ENCODE measurements at places on chromosomes 4 and X.

- no peak for DNase-seq
- no peaks in the 10 kb centered on the region for H3K27me3 ChIP-seq
- H3K4me3 ChIP-seq, result no peak overlapping the region
Observed at GRCh38 chr4:166274136-166274761, 401.2 kb downstream of the TLL1 start.

- no peaks in the 10 kb centered on the region for H3K36me3 ChIP-seq
- no peak overlapping the region for H3K27ac ChIP-seq
- no peaks in the 10 kb centered on the region for H3K27me3 ChIP-seq
- H3K4me1 ChIP-seq, result no peaks in the 10 kb centered on the region
- DNase-seq, result no peak
Observed at GRCh38 chrX:6377103-6377764, 148.6 kb upstream of the NLGN4X start.

GRCh38 chrX:110182362-110182761 is 135.5 kb downstream of the AMMECR1 start:
- H3K27me3 ChIP-seq, result peaks cover 6% of the 10 kb centered on the region
- no peaks in the 10 kb centered on the region for H3K36me3 ChIP-seq
- no peak for DNase-seq
- no peaks in the 10 kb centered on the region for H3K4me1 ChIP-seq
- H3K4me3 ChIP-seq, result no peak overlapping the region
- no peak overlapping the region for H3K27ac ChIP-seq

DNA sequence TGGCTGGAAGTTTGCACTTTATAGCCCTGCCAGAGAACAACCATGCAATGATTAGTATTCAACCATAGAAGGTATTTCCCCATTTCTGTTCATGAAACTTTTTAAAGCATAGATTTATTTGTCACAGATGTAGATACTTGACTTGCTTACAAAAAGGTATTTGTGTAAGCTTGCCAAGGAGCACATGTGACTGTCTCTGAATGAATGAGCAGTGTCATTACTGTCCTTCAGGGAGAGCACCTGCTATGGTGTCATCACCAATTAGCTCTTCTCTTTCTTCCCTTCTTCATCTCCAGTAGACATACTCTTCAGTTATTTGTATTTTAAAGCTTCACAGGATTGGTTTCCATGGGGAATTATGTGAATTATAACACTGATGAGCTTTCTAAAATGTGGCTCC is 1064.7 kb upstream of the GRIA3 start:
- DNase-seq, result no peak
- H3K27ac ChIP-seq, result no peak overlapping the region
- no peaks in the 10 kb centered on the region for H3K4me1 ChIP-seq
- H3K27me3 ChIP-seq, result no peaks in the 10 kb centered on the region

- H3K27me3 ChIP-seq, result no peaks in the 10 kb centered on the region
- peaks cover 14% of the 10 kb centered on the region for H3K4me1 ChIP-seq
- no peak overlapping the region for H3K27ac ChIP-seq
- H3K36me3 ChIP-seq, result peaks cover under 1% of the 10 kb centered on the region
Observed at GRCh38 chr4:86955888-86956451, 21.2 kb downstream of the AFF1 start.

GRCh38 chrX:142156567-142156966 is 48.5 kb downstream of the MAGEC2 start:
- no peak overlapping the region for H3K4me3 ChIP-seq
- H3K4me1 ChIP-seq, result no peaks in the 10 kb centered on the region
- H3K27me3 ChIP-seq, result no peaks in the 10 kb centered on the region
- no peak overlapping the region for H3K27ac ChIP-seq
- H3K36me3 ChIP-seq, result no peaks in the 10 kb centered on the region

- peak; percentile 60 for DNase-seq
- H3K4me1 ChIP-seq, result no peaks in the 10 kb centered on the region
- no peak overlapping the region for H3K4me3 ChIP-seq
Observed at GRCh38 chr4:106609917-106610316, 241.3 kb upstream of the GIMD1 start.

DNA sequence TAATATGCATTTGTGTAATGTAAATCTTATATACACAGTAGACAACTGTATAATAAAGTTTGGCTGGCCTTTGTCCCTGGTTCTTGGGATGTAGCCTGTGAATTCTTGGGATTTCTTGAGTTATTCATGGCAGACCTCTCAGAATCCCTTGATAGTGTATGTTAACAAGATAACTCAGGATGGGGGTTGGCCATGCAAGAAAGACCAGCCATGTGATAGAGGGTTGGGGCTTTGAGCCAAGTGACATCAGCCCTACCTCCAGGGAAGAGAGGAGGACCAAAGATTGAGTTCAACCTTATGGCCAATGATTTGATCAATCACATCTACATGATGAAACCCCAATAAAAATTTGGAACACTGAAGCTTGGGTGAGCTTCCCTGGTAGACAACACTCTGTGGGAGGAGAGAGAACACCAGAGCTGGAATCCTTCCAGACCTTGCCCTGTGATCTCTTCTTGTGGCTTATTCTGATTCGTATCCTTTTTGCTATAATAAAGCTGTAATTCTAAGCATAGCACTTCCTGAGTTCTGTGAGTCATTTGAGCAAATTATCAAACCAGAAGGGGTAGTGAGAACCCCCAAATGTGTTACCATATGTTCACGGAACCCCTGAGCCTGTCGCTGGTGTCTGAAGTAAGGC is 11.3 kb downstream of the SLC2A9 start:
- H3K36me3 ChIP-seq, result no peaks in the 10 kb centered on the region
- peaks cover 32% of the 10 kb centered on the region for H3K4me1 ChIP-seq
- H3K4me3 ChIP-seq, result no peak overlapping the region
- no peak overlapping the region for H3K27ac ChIP-seq
- DNase-seq, result no peak

DNA sequence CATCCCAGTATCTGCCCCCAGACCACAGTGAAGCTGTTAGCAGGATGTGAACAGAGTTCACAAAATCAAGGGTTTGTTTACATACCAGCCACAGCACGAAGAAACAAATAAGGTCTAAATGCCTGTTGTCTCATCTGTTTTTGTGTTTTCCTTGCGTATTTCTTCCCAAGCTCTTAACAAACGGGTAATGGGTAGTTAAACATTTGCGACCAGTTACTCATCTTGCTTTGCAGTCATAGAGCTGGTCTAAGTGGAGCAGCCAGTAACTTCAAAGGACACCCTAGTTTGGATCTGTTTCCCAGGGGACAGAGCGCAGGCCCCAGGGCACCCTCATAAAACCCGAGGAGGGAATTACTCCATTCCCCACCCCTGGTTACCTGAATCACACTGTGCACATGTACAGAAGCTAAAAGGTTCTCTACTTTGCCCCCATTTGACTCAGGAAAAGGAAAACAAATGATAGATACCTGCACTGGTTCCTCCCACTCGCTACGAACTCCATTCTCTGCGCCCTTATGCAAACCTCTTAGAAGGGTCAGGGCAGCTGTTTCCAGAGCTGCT is 68.8 kb downstream of the MAML3 start:
- H3K4me3 ChIP-seq, result no peak overlapping the region
- H3K27me3 ChIP-seq, result no peaks in the 10 kb centered on the region
- DNase-seq, result no peak
- peaks cover 33% of the 10 kb centered on the region for H3K4me1 ChIP-seq
- H3K27ac ChIP-seq, result no peak overlapping the region

- H3K4me1 ChIP-seq, result no peaks in the 10 kb centered on the region
- no peak overlapping the region for H3K27ac ChIP-seq
- H3K36me3 ChIP-seq, result peaks cover 20% of the 10 kb centered on the region
- no peaks in the 10 kb centered on the region for H3K27me3 ChIP-seq
- no peak overlapping the region for H3K4me3 ChIP-seq
Observed at GRCh38 chr4:186621959-186622553, 66.7 kb upstream of the MTNR1A start.

DNA sequence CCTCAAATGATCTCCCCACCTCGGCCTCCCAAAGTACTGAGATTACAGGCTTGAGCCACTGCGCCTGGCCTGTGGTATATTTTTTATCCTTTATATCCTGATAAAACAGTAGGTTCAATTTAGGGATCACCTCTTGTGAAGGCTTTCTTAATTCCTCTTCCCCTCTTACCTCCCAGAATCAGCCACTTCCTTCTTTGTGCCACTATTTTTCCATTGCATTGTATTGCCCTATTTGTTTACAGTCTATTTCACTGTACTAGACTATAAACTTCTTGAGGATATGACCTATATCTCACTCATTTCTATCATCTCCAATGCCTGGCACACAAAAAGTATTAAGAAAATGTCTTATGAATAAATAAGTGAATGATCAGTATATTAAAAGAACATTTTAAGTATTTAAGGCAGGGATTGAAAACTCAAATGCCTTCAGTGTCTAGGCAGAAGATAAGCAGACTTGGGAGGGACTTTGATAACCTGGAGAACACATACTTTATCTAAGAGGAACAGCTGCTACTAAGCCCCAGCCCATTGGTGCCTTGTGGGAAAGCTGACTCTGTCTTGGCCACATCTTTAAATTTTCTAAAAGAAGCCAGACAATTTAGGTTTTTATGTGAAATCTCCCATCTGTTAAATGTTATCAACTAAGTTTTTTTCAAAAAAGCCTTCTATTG is 82.3 kb upstream of the OGT start:
- no peak for DNase-seq
- H3K36me3 ChIP-seq, result no peaks in the 10 kb centered on the region

DNA sequence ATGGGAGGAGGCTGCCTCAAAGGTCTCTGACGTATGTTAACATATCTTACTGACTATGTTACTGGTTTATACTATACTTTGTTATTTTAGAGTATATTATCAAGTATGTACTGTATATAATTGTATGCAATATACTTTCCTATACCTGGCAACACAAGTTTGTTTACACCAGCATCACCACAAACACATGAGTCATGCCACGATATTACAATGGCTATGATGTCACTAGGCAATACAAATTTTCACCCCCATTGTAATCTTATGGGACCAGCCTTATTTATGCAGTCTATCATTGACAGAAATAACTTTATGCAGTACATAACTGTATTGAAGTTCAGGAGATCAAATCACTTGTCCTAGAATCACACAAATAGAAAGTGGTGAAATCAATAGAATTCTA is 329.9 kb upstream of the SLC7A11 start:
- H3K36me3 ChIP-seq, result no peaks in the 10 kb centered on the region
- no peak overlapping the region for H3K4me3 ChIP-seq
- no peak for DNase-seq
- no peaks in the 10 kb centered on the region for H3K27me3 ChIP-seq

DNA sequence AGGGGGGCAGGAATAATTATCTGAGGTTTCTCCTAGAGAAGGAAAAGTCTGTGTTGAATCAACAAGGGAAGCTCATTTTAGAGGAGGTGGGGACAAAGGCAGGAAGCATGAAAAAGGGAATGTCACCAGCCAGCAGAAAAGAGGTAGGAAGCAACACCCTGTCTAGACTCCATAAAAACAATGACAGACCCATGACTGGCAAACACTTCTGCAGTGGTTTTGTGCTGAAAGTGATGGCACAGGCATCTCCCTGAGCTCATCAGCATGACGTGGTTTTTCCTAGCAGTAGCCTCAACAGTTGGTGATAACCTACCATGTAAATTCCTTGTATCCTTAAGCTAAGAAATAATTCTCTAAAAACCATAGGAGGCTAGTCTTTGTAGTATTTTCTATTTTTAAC is 110.7 kb upstream of the GALNT7 start:
- no peak overlapping the region for H3K4me3 ChIP-seq
- no peaks in the 10 kb centered on the region for H3K36me3 ChIP-seq

GRCh38 chr4:113534711-113535110 is 226.8 kb downstream of the CAMK2D start:
- no peaks in the 10 kb centered on the region for H3K4me1 ChIP-seq
- no peak for DNase-seq
- H3K27ac ChIP-seq, result no peak overlapping the region
- H3K4me3 ChIP-seq, result no peak overlapping the region
- H3K36me3 ChIP-seq, result peaks cover 16% of the 10 kb centered on the region

DNA sequence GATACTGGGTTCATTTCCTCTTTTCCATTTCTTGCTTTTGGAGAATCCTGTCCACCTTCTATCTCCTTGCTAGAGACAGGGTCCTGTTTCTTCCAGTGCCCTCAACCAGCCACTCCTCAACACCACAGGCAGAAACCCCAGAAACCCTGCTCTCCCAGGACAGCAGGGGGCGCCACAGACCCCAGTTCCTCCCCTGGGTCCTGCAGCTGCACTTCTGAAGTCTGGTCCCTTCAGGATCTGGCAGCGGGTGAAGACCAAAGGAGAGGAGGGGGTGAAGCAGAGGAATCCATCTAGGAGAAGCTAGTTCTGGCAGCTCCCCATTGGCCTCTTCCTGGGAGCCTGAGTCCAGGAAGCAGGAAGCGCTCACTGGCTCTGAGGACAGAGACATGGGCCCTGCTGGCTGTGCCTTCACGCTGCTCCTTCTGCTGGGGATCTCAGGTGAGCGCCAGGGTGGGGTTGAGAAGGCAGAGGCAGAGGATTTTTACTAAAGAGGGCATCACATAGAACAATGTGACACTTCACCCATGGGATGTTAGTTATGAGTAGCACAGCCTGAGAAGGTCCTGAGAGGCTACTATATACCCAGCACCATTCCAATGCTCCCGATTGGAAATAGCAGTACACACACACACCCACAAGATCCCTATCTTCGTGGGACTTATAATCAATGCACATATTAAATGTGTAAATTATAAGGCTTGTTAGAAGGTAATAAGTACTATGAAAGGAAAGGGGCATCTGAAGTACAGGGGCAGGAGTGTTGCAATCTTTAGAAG is at the start of gene PRSS48:
Gene PRSS48 (plus strand): TSS at position 375 of the 776 bp plus-strand sequence. CDS start 12 bp downstream, at position 387.
- no peaks in the 10 kb centered on the region for H3K36me3 ChIP-seq
- no peak within 1 kb of the TSS for H3K4me3 ChIP-seq
- H3K27ac ChIP-seq, result no peak within 1 kb of the TSS

GRCh38 chr4:64781737-64782326 is 372.6 kb upstream of the TECRL start:
- no peak overlapping the region for H3K27ac ChIP-seq
- H3K4me1 ChIP-seq, result no peaks in the 10 kb centered on the region
- H3K27me3 ChIP-seq, result no peaks in the 10 kb centered on the region
